ENCODE measurements at places on chromosomes 3 and 15.

DNA sequence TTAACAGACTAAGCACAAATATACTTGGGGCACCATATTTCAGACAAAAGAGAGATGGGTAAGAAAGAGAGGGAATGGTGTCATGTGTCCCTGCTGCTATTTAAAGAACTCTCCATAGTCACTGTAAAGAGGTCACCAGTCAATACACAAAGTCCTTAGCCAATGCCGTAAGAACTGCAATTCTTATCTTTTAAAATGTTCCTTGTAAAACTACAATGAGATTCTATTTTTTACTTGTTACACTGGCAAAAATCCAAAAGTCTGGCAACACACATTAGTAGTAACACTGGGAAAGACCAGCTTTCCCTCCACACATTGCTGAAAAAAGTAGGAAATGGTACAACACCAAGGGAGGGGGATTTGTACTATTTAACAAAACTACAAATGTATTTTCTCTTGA, 189.4 kb downstream of the TBC1D5 start:
- DNase-seq: peak; percentile 37

GRCh38 chr3:17745301-17745700, 2.9 kb upstream of the TBC1D5 start:
- no peak for DNase-seq

DNA sequence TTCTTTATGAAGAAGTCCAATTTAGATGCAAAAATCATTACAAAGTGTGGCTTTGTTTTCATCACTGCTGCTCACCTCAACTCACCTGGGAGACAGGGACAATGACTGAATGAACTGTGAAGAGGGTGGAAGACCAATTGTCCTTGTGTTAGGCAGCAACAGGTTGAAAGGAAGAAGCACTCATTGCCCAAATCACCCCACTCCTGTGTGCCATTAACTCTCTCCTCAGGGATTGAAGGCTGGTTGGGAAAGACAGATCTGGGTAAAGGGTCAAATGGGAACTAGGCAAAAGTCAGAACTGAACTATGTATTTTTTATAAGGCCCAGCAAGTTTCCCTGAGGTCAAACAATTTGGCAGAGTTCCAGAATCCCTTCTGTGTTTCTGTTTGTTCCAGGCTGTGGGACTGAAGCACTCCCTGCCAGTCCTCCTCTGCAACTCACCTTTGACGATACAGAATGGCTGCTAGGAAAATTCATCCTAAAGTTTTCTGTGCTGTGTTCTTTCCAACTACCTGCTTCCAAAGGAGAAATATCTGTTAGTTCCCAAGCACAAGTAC, 68.6 kb upstream of the CCDC39 start:
- no peak for DNase-seq

GRCh38 chr15:86796521-86796920, 716.9 kb downstream of the AGBL1 start:
- no peak for DNase-seq

GRCh38 chr15:87224404-87224803, 1032.1 kb downstream of the NTRK3 start:
- DNase-seq: no peak

DNA sequence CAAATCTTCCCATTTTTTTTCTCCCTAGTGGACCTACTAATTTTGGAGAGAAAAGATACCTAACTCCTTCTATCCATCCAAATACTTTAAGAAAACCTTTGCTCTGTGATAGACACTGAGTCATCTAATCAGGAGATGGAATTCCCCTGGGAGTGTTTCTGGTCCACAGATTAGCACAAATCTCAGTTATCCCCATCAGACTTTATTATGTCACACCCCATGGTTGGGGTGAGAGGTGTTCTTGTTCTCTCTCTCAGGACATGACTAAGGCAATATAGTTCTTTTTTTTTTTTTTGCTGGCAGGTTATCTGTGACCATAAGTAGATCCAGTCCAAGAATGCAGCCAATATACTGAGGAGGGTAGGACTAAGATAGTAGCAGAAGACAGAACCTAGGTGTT, 15.8 kb downstream of the SLC9A9 start:
- DNase-seq: no peak

- peak; percentile 42 for DNase-seq
These were observed 493.9 kb upstream of the ZNF385D start for GRCh38 chr3:22244761-22245521.

GRCh38 chr15:70758790-70759462, 4.4 kb downstream of the UACA start:
- no peak for DNase-seq

DNA sequence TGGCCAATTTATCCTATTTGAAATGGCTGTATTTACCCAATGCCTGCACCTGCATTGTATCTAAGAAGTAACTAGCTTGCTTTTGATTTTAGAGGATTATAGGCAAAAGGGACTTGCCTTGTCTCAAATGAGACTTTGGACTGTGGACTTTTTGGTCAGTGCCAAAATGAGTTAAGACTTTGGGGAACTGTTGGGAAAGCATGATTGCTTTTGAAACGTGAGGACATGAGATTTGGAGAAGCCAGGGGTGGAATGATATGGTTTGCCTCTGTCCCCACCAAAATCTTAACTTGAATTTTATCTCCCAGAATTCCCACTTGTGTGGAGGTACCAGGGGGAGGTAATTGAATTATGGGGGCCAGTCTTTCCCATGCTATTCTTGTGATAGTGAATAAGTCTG, 1505.4 kb downstream of the SI start:
- DNase-seq: no peak

DNA sequence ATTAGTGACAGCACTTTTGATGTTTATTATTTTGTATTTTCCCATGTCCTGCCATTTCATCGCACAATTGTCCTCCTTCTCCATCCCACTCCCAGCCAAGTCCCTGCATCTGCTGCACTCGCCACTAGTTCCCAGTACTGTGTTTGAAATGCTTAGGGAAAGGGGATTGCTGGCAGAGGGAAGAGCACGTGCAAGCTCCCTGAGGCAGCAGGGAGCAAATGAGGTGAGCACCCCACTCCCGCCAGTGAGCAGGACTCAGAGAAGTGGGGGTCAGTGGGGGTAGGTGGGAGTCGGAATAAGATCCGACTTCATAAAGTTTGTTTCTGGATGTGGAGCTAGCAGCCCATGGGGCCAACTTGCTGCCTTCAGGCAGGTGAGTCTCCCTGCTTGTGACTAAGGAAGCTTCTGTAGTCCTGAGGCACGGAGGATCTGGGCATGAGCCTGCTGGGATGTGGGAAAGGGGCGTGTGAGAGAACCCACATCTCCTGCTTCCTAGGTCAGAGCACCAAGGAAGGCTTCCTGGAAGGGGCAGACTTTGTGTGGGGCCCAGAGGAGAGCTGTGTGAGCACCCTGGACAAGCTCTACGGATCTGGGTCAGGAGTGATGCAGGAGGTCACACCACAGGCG, 99.7 kb upstream of the TLE3 start:
- DNase-seq: no peak

DNA sequence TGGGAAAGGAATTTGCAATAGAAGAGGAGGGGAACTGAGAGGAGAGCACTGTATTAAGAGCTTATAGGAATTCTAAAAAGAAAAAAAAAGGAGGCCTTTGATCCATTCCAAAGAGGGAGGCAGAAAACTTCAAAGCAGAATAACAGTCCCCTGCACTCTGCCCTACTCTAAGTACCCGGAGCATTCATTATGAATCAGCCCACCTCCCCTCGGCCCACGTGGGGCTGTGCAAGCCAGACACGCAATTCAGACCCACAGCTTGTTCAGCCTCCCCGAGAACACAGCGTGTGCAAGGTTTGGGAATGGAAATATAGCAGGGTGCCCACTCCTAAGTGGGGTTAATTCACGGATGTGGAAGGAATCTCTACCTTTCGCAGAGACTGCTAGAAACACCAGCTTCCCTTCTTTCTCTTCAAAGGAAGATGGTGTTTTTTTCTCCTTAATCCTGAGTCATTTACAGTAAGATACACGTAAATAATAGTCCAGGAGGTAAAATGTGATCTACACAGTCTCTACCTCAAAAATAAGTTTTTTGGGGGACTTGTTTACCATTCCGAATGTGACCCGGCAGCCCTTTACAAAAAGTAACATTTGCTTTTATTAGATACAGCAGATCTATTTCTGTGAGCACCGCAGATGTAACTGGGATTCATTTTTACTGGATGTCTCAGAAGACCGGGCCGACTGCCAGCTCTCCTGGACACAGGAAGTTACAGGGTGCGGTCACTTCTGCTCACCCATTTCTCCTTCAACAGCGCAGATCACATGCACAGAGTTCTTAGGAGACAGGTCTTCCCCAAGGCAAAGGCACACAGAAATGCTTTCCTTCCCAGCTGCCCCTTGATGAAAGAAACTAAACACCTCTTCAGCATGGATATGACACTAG, 768.5 kb upstream of the CFAP20DC start:
- peak; percentile 66 for DNase-seq

- peak; percentile 49 for DNase-seq
These were observed 13.3 kb downstream of the EIF3J start for GRCh38 chr15:44550256-44550655.

DNA sequence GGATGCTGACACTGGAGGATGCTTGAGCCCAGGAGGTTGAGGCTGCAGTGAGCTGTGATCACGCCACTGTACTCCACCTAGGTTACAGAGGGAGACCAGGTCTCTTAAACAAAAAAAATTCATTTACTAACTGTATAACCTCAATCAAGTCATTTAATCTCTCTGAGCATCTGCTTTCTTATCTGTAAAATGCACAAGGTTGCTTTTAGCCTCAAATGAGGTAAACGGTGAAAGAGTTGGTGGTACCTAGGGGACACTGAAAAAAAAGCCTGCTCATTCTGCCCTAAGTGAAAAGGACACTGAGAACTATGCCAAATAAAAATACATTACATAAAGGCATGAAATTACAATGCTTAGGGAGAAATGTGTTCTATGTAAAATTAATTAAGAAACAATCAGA, 3.4 kb downstream of the PP2D1 start:
- no peak for DNase-seq

DNA sequence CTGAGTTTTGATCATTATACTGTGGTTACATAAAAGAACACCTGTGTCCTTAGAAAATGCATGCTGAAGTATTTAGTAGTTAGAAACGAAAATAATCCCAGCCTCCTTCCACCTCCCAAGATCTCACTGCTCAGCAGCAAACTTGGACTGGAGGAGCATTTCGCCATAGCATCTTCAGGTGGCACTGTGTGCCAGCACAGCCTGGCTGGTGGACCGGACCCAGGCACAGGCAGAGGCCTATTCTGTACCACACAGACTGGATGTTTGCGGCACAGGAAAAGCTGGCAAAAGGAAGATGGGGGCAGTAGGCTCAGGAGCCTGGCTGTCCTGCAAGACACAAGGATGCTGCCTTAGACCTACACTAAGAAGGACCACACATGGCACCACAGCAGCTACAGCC, 10.2 kb downstream of the STIMATE start:
- DNase-seq: peak; percentile 78

DNA sequence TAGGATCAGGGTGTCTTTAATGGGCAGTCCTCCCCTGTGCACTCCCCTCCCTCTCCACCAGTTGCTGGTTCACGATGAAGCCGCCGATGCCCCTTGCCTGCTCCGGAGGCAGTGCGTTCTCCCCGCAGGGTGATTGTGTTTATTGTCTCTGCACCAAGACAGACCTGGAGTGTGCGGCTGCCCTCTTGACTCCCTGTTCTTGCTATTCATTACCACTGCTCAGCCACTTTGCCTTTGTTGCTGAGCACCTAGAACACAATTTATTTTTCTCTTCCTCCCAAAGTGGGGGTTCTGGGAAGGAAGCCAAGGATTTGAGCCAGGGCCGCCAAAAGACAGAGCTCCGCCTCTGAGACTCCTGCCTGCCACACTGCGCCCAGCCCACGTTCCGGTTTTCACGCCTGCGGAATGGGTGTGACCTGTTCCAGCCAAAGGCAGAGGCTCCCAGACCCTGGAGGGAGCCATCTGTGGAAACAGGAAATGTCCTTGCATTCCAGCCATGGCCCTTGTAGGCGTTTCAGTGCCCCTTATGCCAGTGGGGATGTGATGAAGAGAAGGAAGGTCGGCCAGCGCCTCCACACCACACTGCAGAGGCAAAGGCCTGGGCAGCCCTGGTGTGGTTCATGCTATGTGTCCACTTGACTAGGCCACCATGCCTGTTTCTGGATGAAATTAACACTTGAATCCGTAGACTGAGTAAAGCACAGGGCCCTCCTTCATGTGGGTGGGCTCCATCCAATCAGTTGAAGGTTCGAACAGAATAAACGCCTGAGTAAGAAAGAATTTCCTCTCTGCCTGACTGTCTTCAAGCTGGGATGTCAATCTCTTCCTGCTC, 85.8 kb downstream of the HMG20A start:
- DNase-seq: peak; percentile 62

GRCh38 chr3:33437556-33438283, 2.5 kb downstream of the UBP1 start:
- DNase-seq: no peak

- no peak for DNase-seq
These were observed 17.4 kb downstream of the GRIP2 start for GRCh38 chr3:14522768-14523167.

- no peak for DNase-seq
These were observed 47.3 kb downstream of the P3H2 start for GRCh38 chr3:190073264-190074008.

DNA sequence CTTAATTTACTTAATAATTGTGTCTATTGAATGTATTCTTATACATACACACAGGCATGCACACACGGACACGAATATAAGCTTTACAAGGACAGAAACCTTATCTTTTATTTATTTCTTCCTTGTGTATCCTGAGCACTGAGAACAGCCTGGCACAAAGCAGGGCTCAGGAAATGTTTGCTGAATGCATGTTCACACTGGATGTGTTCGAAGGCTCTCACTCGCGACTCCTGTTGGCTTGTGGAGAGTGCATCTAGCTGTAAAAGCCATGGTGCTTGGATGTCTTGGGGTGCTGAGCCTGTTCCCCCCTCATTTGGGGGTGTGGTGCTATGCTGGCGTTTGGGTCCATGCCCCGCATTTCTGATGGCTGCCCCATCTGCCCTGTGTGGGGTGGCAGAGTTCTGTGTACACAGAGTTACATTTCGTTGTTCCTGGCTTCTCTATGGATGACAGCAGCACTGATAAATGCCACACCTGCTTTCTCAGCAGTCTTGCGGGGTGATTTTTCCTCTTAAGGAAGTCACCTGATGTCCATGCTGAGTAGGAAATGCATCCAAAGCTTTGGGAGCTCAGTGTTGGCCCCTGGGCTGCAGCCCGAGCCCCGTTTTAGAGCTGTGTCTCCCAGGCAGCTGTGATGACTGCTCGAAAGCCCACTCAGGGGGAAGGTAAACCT, 148.5 kb downstream of the IGF1R start:
- DNase-seq: no peak

DNA sequence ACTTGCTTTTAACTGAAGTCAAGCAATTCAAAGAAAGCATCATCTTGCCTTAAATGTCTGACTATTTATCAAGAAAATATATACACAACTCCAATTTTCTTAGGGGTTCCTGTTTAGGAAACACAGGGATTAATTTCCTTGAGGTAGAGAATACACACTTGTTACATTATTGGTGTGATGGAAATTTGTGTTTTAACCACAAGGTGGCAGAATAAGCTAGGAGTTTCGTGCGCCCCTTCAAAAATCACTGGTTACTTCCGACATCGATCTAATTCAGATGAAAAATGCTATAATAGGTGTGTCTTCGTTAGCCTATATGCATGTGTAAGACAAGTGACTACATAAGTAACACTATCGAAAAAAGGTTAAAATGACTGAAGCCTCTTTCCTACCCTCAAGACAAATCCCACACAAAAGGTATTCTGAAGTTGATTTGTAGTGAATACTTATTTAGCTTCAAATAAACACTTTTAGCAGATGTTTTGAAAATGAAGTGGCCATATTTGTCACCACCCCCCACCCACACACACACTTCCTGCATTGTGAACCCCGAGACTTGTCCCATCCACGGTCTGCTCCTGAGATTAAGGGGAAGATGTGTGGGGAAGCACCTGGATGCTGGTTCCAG, 246.5 kb downstream of the ROBO1 start:
- peak; percentile 28 for DNase-seq

- DNase-seq: no peak
These were observed 8.5 kb downstream of the LIPC start for GRCh38 chr15:58440158-58440910.

All from G401 (cell line).